Bronchial epithelial cell (primary cell): ENCODE measurements at places on chromosomes 3 and 15. TPM values are rescaled to one million over a fixed set of nuclear protein-coding genes. Genes with fewer than 3 reads are reported as not detected.
A peak's percentile ranks its signal among the peaks of the same experiment; 100 is the strongest.

Gene PRR23B
- not detected in 2 replicates for total RNA-seq

Gene C3orf49
- not detected in 2 replicates for total RNA-seq

Gene CCDC54
- not detected in 2 replicates for total RNA-seq

Gene MNS1
- total RNA-seq, result not detected in 2 replicates

Gene CRYGS
- 0.79 and 1.7 TPM in 2 replicates for total RNA-seq

Gene FES
- total RNA-seq, result 2.6 and 3.2 TPM in 2 replicates

Gene LRRC49
- total RNA-seq, result 4.7 and 5.5 TPM in 2 replicates

Gene DUOX1
- 13.2 and 37.0 TPM in 2 replicates for total RNA-seq

Gene LDHAL6B
- total RNA-seq, result not detected in 2 replicates

Gene ATP13A5
- 0.13 TPM in 1 of 2 replicates, not detected in the other for total RNA-seq

Gene GNAT1
- total RNA-seq, result 0.26 TPM in 1 of 2 replicates, not detected in the other

Gene CLDN18
- not detected in 2 replicates for total RNA-seq

DNA sequence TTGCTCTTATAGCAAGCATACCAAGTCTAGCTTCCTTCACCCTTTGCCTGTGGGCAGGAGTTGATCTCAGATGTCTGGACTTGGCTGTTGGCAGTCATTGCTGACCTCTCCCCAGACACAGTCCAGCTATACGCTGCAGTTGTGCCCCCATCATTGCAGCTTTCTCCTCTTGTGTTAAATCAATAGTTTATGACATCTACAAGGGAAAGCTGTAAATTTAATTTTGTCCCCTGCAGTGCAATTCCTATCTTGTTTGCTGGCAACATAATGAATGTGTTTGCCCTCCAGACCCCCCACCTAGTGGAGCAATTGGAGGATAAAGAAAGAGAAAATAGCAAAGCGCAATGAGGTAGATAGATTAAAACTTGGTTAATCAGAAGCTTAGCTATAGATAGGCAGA, 280.2 kb downstream of the LSAMP start:
- DNase-seq, result no peak

DNA sequence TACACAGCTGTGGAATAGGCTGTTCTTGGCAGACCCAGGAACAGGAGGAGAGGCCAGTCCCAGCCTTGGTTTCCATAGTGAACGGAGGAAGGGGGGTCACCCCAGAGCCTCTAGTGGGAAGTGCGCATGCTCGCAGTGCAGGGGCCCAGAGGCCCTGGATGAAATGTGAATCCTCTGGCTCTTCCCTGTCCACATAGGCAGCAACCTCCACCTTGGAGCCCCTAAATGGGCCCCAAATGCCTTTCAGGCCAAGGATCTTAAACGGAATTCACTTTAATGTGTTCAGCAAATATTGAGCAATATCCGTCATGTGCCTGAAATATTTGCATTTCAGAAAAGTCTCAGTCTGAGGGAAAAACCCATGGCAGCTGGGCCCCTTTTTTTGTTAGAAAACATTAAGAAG, 3.3 kb upstream of the NDN start:
- no peak for DNase-seq

DNA sequence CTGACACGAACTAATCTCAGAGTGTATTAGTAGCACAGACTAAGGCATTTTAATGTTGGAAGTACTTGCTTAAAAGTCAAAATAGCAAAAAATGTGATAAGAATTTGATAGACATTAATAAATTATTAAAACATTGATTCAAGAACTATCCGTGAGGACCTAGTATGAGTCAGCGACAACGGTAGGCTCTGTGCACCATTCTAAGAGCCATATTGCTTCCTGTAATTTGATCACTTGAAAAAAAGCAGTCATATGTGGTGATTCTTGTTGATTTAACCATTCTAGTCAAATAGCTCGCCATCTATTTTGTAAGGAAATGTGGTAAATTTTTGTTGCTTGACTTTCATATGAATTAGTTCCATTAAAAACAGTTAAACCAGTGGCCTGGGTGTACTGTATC, 534.9 kb upstream of the ARRDC4 start:
- no peak for DNase-seq

DNA sequence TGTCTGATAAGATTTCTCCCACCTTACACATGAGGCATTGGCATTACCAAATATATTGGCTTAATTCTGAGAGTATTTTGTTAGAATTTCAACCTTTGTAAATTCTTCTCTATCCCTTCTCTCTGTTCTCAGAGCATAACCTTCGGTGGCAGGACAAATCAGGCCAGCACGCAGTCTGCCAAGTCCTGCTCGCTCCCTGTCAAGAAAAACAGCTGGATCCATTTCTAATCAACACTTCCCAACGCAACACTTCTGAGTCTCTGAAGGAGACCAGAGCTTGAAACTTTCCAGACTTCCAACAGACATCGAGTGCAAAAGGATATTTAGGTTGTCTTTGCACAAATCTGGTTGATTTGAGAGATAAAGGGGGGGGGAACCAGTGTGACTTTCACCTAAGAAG, 125.7 kb downstream of the SV2B start:
- no peak for DNase-seq

- peak; percentile 88 for DNase-seq
Observed at GRCh38 chr3:59654123-59654479, 604.3 kb upstream of the CFAP20DC start.

DNA sequence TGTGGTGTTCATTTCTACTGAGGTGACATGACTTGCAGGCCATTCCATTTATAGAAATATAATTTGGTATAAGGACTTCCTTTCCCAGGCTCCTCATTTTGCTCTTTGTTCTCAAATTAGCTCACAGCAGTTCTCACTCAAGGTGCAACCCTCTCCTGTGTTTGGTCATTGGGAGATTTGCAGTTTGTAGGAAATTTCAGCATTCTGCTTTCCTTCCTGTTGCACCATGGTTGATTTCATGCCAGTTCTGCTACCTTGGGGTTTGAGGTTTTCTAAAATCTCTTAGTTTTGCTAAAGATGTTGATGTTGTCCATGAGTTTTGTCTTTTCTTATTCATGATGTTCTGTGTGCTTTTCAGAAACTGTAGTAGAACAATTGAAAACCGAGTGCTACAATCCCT, 65.7 kb upstream of the PROK2 start:
- no peak for DNase-seq

DNA sequence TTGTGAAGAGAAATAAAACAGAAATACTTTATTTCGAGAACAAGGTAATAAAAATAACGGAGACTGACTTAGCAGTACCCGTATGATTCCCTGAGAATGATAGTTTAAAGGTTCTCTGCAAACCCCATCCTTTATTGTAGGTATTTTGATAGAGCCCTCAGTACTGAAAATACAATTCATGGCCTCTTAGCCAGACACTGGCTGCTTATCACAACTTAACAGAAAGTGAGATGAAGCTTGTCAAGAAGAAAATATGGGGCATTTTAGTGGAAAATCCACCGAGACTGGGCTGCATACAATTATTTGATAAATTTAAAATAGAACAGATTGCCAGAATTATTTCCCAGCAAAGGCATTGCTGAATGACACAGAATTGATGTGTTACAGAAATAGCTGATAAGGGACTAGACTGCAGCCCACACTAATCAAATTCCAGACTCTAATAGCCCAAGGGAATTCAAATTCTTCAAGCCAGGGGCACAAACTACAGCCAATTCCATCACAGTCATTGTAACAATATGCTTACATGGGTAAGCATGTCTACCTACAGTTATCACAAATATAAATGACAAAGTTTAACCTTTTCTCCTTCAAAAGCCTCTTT, 521.9 kb downstream of the PLOD2 start:
- DNase-seq, result no peak

DNA sequence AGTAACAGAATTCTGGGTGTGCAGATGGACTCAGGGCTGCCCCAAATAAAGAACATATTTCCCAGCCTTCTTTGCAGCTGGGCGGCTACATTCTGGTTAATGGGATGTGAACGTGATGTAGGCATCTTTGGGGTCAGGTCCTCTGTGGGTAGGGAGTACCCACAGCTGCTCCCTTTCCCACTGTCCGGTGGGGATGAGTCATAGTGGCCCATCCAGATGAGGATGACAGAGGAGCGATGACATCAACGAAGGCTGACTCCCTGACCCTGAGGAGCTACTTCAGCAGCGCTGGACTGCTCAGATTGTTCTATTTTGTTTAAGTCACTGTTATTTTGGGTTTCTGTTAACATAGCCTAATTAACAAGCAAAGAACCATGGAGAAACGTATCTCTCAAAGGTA, 38.0 kb downstream of the SRPRB start:
- no peak for DNase-seq

GRCh38 chr3:101170062-101170771, 150.2 kb downstream of the IMPG2 start:
- DNase-seq, result no peak

- DNase-seq, result no peak
Observed at GRCh38 chr3:63976872-63977200, 46.5 kb downstream of the PSMD6 start.

- DNase-seq, result peak; percentile 93
Observed at GRCh38 chr3:157160658-157161424, 894 bp upstream of the CCNL1 start.

- no peak for DNase-seq
Observed at GRCh38 chr3:121894301-121894990, at the start of gene SLC15A2. SLC15A2 (plus strand) TSS chr3:121894401; CDS start chr3:121894477, 76 bp downstream.

DNA sequence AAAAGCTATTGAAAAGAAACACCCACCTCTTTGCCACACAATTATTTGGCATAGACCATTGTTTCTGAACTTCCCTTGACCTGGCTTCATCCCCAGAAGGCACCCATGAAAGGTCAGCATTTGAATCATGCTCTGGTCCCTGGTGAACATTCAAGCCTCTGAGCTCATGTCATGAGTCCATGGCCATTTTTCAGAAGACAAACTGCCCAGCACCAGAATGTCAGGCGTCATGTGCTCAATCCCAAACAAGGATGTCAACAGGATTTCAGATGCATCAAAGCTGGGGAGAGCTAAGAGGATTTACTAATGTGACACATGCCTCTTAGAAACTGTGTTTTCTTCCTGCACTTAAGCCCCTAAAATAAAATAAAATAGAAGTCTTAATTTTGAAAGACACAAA, 41.3 kb downstream of the TMED3 start:
- no peak for DNase-seq

DNA sequence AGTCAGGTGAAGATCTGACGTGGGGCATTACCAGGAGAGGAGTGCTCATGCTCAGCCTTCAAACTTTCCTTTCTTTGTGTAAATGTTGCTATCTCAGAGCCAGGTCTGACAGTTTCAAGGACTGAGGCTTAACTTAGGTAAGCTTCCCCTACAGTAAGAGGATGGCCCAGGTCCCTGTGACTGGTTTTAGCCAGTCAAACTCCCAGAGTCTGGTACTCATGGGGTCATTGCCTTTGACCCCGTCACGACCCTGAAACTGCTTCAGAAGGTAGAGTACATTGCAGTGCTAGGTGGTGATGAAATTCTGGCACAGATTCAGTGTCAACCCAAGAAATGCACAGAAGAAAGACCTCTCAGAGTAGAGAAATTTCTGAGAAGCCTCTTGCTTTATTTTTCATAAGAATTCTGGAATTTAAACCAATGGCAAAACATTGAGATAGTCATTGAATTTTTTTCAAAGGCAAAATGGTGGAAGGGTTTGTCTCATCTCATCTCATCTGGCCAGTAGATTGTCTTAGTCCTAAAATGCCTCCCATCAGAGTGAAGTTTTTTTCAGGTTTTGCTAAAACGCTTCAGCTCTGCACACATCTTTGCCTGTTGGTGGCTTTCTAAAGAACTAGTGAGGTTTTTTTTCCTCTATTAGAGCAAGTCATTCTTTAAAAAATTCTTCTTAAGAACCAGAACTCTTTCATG, 23.1 kb downstream of the ZBTB38 start:
- DNase-seq, result no peak

DNA sequence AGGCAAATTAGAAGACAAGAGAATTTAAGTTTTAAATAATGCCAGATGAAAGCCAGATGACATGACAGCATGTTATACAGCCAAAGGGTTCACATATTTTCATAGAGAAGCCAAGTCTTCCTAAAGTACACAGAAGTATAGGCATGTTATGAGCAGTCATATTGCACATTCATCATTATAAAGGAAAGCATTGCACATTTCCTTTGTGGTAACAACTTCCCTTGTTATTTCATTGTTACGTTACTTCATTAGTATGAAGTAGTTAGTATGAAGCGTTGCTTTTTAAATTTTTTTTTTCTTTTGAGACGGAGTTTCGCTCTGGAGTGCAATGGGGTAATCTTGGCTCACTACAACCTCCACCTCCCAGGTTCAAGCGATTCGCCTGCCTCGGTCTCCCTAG, 4.6 kb upstream of the ABCC5 start:
- DNase-seq, result peak; percentile 49

DNA sequence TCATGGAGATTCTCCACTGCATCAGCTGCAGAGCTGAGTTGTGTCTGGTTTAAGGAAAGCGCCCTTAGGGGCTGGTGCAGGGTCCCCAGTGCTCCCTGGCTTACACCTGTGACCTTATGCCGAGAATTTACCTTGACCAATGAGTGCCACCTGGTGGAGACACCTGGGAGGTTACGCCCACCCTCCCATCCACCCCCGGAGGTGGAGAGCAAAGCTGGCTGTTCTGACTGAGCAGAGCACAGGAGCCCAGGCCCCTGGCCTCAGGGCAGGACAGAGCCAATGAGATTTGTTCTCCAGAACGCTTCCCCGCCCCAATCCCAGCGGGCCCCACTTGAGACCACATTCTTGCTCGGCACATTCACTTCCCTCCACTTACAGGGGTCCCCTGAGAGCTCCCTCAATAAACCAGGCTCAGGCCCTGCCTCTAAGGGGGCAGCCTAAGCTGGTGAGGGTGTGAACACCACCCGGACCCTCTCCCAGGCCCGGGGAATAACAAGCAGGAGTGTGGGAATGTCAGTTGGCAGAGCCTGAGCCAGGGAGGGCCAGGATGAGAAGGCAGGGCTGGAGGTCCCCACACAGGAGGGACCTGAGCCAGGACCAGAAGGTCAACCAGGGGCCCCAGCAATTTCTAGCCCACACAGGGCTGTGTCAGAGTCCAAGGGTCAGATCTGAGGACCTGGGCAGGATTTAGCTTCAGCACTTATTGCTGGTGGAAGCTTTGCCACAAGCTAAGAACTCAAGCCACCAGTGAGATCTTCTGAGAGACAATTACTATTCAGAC, 117.1 kb downstream of the TPRA1 start:
- peak; percentile 29 for DNase-seq

GRCh38 chr3:9908286-9908685, 5.6 kb downstream of the IL17RE start:
- DNase-seq, result no peak

- no peak for DNase-seq
Observed at GRCh38 chr15:48638963-48639362, 6.5 kb downstream of the FBN1 start.

DNA sequence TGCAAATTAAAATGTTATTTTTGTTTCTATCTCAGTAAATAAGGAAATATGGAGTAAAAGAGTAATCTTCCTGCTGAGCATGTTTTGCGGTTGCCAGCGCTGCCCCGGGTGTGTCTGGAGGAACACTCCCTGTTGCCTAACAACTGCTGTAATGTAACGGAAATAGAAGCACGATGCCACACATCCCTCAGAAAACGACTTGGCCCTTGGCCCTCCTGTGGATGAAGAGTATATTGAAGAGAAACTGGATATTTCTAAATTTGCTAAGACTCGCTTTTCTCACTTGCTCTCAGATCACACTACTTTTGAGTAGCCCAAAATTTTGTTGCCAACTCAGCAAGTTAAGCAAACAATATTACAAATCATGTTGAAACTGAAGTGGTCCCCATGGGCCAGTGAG, 18.9 kb downstream of the CX3CR1 start:
- DNase-seq, result peak; percentile 97

GRCh38 chr15:90884719-90885431, 571 bp downstream of the FES start:
- no peak for DNase-seq
